ENCODE measurements at places on chromosomes 16 and 17. TPM values are rescaled to one million over a fixed set of nuclear protein-coding genes. Genes with fewer than 3 reads are reported as not detected.

DNA sequence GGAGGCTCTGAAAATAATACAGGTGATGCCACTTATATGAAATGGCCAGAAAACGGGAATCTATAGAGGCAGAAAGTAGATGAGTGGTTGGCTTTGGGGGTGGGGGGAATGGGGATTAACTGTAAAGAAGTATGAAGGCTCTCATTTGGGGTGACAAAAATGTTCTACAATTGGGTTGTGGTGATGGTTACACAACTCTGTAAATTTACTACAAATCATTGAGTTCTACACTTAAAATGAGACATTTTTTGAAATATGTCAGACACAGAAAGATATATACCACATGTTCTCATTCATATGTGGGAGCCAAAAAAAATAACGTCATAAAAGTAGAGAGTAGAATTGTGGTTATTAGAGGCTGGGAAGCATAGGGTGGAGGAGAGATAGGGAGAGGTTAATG, 25.7 kb downstream of the ARHGAP17 start:
- DNase-seq, result no peak

The TLCD1 gene
- 14.5 TPM for total RNA-seq

DNA sequence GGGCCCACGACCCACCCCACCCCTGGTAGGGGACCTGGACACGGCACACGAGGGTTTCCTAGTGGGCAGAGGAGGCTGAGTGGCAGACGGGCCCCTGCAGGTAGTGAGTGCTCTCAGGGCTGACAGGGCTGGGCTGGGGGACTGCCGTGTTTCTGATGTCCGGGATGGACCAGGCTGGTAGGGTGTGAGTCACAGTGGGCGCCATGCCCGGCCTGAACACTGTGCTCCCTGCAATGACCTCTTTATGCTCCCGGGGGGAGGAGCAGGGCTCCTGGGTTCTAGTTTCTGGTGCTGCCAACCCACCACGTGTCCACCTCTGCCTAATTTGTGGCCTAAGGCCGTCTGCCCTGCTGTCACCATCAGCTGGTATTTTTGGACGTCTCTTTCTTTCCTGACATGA, 26.3 kb downstream of the ARHGAP23 start:
- no peak for DNase-seq

The KIF18B gene
- total RNA-seq, result 22.5 TPM

The MYH2 gene
- total RNA-seq, result not detected

The XAF1 gene
- not detected for total RNA-seq

The CD79B gene
- not detected for total RNA-seq

The GNG13 gene
- not detected for total RNA-seq

DNA sequence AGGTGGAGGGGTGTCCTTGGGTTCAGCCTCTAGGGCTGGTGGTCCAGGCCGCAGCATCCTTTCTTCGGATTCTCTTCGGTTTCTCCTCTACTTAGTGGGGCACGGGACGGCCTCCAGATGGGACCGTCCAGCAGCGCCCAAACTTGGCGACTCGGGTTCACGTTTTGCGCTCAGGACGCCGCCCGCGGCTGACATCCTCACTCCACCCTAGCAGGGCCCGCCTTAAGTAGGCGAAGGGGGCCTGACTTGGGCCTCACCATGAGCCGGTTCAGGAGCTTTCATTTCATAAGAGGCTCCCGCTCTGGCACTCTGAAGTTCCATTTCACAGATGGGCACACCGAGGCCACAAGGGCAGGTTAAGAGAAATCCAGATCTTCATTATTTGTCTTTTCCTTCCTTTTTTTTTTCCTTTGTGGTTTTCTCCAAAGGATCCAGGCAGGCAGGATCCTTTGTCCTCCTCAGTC, 141.2 kb downstream of the SEC14L1 start:
- no peak for DNase-seq

The IGSF6 gene
- total RNA-seq, result not detected

GRCh38 chr17:43027091-43028032, 2.3 kb downstream of the RND2 start:
- DNase-seq, result no peak

GRCh38 chr16:81650982-81651562, 128.0 kb upstream of the PLCG2 start:
- DNase-seq, result no peak

DNA sequence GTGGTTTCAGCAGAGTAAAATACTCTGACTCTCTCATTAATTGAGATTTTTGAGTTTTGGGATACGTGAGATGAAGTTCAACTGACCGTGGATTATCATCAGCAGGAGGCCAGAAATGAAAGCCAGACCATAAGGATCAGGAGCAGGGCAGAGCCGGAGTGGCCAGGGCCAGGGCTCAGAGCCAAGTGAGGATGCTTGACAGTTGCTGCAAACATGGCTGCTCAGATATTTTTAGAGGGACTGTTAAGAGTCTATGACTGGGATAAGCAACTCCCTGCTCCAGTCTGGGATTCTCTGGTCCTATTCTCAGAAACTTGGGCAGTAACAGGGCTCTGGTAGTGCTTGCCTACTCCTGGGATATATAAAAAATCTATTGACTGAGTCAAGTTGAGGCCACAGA, 17.6 kb upstream of the CDH13 start:
- DNase-seq, result no peak

DNA sequence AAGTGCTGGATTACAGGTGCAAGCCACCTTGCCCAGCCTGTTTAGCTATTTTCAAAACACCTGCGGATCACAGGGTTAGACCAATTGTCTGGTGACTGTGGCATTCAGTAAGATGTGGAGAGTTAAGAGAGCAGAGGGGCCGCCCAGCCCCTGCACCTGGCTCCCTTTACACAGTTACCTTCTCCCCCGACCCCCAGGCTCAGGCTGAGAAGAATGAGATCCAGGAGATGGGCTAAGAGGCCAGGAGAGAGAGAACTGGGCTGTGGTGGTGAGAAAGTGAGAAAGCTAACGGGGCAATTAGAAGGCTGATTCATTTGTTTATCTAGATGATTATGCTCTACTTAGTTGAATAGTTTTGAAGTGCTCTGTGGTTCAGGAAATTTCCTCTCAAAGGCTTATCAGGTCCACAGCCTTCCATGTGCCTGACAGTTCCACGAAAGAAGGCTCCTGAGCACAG, 67.8 kb upstream of the AXIN2 start:
- DNase-seq, result no peak

GRCh38 chr16:19522760-19523159, 862 bp upstream of the GDE1 start:
- DNase-seq, result no peak

- no peak for DNase-seq
These were observed 21.5 kb downstream of the MYO18A start for GRCh38 chr17:29158488-29159275.

DNA sequence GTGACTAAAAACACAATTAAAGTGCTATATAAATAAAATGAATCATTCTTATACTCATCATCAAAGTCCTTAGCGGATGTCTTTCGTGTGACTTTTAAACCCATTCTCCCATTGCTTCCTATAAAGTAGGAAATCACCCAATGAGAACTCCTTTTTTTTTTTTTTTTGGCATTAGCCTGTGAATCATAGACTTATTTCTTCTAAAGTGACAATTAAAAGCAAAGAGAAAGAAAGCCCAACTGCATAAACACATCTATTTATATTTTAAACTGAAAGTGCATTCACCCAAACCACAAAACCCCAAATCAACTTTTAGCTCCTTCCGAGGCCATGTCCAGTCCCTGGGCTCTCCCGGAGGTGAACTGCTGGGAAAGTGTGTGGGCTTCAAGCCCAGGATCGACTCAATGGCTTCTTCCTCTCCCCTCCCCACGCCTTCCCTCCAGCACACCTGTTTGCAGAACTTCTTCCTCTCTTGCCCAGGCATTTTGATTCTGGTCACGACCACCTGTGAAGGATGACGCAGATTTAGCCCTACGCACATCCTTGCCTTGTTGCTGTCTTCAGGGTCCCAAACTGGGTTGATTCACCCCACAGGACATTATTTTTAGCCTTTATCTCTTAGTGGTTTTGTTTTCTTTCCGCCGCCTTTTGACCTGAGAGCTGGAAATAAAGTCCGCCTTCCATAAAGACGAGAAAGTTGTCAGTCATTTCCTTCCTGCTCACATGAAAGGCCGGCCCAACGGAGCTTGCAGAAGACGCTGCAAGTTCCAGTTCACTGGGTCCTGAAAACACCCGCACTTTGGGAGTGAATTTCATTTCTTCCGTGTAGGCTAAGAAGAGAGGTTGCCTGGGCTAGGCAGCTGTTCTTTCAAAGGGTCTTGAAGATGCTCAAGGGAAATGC, 166.8 kb downstream of the MAP2K6 start:
- no peak for DNase-seq
